ENCODE measurements at places on chromosomes 2 and 18.

- DNase-seq, result no peak
These were observed 89.9 kb downstream of the MAPK4 start for GRCh38 chr18:50649821-50650220.

GRCh38 chr2:240480834-240481623, 45.6 kb downstream of the GPC1 start:
- peak; percentile 2 for DNase-seq

GRCh38 chr2:10962004-10962403, 50.3 kb downstream of the KCNF1 start:
- no peak for DNase-seq

- DNase-seq, result no peak
These were observed 27.8 kb upstream of the TRIB2 start for GRCh38 chr2:12688893-12689292.

DNA sequence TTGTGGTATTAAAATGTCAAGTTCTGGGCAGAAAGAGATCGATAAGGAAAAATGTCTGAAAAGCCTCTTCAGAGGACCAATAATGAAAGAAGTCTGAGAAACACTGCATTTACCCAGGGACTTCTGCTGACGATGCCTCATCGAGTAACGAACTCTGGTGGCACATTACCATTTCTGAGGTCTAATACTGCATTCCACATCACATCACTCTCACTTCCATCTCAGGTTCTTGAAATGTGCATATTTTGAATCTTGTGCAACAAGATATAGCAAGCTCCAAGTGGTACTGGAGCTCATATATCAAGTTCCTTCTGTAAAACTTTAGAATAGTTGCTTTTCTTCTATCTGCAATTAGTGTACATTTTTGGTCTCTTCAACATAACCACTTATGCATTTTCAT, 619.1 kb upstream of the DDX18 start:
- no peak for DNase-seq

- no peak for DNase-seq
These were observed 20.3 kb upstream of the KCNK3 start for GRCh38 chr2:26672112-26672817.

- peak; percentile 14 for DNase-seq
These were observed 676 bp downstream of the ACTR2 start for GRCh38 chr2:65228263-65228750.

- DNase-seq, result no peak
These were observed 809.2 kb upstream of the SOX11 start for GRCh38 chr2:4882941-4883340.

- DNase-seq, result no peak
These were observed 695.4 kb upstream of the ID2 start for GRCh38 chr2:7986431-7986830.

GRCh38 chr18:24071779-24072178, 57.2 kb downstream of the TTC39C start:
- no peak for DNase-seq

GRCh38 chr2:205727174-205727573, 44.9 kb downstream of the NRP2 start:
- DNase-seq, result no peak

DNA sequence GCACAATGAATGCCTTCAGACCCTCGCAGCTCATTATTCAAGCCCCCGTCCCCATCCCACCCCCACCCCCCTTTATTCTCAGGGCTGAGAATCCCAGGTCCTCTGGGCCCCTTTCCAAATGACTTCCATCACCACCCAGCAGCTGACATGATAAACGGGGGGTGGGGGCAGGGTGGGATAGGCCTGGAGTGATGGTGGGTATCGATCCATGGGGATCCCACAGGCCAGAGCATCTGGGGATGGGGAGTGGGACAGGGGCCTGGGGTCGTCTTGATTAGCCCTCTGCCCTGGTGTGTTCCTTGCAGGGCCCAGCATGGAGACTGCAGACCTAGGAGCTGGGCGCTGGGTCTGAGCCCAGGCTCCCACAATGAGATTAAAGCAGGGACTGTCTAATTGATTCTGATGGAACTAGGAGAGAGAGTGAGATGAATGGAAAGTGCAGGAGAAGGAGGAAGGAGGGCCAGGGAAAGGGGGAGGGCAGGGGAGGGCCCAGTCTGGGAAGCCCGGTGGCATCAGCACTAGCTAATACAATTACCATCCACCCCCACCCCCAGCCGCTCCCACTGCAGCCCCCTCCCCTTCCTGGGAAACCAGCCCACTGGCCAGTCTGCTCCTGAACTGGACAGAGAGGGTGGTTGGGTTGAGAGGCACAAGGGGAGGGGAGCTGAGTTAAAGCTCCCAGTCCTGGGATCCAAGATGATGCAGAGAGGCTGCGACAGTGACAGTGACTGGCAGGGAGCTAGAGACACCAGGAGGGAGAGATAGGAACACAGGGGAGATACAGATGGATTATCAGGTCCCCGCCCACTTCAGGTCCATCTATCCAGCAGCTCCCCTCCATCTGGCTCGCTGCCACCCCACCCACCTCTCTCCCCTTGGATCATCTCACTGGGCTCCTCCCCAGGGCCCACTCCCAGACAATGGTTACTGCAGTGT, 13.1 kb upstream of the TNS1 start:
- DNase-seq, result no peak

DNA sequence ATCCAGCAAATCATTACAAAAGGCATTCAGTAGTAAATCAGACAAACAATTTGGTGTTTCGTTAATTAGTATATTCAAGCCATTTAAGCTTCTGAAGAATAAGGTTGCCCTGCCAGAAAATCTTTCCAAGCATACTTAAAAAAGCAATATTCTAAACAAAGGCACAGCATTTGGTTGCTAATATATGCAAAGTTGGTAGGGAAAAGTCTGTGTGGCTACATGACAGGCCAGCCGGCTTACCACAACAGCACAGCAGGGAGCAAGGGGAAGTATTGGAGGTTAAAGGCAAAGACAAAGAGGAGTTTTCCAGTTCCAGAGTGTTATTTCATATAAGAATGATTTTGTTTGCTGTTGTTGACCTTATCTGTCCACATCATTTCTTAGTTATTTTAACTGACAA, 282.3 kb downstream of the MBD5 start:
- DNase-seq, result no peak

GRCh38 chr2:170098626-170099312, 79.2 kb upstream of the MYO3B start:
- DNase-seq, result no peak

GRCh38 chr2:157857881-157858280, 18.2 kb downstream of the ACVR1 start:
- DNase-seq, result no peak

GRCh38 chr18:50724751-50725151, 95.1 kb downstream of the MRO start:
- DNase-seq, result no peak

DNA sequence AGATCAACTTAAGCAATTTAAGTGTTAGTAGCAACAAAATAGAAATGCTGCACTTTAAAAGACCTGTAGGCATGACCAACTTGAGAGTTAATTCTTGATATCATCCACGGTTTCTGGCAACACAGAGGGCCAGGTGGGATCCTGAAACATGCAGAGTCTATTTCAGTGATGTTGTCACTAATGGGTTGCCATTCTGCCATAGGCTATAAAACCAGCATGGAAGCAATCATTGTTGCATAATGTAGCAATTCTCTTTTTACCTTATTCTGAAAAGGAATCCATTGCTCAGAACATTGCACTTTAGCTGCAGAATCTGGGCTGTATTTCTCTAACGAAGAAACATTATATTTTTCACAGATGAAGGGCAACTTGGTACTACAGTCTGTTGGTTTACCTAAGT, 53.9 kb upstream of the CD302 start:
- DNase-seq, result no peak

DNA sequence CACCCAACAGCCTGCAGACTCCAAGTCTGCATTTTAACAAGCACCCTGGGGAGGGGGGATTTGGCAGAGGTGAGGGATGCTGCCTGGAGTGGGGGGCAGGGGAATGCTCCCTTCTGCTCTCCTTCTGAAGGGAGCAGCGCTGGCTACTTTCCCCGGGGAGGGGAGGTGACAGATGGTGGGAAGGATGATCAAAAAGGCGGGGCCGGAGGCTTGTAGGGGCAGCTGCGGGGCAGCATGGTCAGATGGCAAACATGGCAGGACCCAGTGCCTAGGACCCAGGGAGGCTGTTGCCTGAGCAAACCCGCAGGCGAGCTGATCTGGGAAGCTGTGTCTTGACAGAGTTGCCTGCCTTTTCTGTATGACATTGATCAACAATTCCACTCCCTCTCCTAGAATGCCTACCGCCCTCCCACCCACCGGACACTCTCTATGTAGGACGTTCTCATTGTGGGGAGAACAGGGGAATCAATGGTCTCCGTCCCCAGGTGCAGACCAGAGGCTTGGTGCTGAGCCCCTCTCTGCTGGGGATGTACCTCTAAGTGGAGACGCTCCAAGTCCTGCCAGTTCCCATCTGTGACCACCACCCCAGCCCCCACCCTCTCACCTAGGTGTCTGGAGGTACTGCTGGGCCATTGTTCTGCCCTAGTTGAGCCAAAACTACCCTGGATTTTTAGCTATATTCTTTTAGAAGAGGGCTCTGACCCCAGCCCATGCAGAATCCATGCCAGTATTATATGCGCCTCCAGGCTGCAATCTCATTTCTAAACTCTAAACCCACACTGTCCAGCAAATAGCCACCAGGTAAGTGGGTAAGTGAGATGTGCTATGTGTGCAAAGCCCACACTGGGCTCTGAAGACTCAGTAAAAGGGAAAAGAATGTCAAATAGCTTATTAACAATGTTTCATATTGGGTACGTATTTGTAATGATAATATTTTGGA, 89.7 kb upstream of the SEC11C start:
- no peak for DNase-seq

- no peak for DNase-seq
These were observed 6.9 kb upstream of the MGAT4A start for GRCh38 chr2:98737848-98738247.

- DNase-seq, result no peak
These were observed 217.1 kb downstream of the AGAP1 start for GRCh38 chr2:235710933-235711332.

GRCh38 chr2:145861940-145862339, 1342.0 kb upstream of the ZEB2 start:
- DNase-seq, result no peak

DNA sequence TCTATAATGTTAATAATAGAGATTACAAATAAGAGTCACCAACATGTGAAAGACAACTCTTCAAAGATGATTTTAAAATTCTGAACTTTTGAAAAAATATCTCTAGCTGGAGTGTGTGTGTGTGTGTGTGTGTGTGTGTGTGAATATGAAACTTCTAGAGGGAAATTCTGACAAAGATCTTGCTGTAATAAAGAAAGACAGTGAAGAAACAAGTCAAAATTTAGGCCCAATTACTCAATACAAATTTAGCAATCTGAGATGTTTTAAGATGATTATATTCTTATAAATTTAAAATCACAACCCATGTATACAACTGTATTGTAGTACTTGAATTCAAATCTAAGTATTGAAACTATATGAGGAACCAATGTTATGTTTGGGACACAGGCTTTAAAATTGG, 57.2 kb upstream of the UGP2 start:
- DNase-seq, result no peak

- peak; percentile 6 for DNase-seq
These were observed 175.5 kb downstream of the AGAP1 start for GRCh38 chr2:235669269-235669831.

DNA sequence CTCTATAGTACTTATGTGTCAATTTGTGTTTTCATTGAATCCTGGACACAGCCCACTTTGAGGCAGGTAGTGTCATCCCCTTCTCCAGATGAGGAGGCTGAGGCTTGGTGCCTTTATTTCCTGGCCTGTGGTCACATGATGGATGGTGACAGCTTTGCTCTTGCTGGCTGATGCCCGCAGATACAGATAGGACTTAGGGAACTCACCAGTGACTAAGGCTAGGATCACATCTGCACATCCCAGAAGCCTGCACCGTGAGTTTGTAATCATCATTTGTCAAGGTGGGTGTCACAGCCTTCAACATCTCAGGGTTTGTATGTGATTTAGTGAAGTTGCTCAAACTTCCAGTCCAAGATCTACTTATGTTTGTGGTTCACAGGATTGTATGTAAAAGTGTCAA, 295.1 kb upstream of the RAB12 start:
- DNase-seq, result no peak

DNA sequence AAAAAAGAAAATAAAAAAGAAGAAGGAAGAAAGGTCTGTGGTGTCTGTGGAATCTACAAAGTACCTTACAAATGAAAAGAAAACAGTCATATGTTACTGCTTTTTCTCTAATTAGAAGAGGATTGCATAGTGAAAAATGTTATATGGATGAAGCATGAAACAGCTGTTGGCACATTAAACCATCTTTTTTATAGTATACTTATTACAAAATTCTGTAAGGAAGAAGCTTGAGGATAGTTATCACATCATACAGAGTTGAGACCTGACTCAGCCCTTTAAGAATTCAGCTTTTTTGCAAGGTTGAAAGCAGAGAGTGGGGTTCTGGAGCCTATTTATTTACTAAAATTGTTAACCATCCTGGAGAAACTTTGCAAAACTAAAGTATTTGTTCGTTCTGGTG, 222.7 kb downstream of the PHLPP1 start:
- DNase-seq, result no peak

DNA sequence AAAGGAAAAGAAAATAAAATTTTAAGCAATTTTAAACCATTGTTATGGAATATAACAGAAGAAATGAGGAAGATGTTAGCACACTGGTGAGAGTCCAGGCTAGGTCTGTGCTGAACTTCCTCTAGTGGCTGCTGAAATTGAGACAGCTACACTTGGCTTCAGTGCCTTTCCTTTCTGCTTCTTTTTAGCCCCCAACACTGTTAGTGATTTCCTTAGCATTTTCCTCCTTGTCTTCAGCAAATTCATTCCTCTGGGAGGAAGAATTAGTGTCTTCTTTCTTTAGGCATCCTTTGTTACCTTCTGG, 47.6 kb downstream of the ITGAV start:
- no peak for DNase-seq

DNA sequence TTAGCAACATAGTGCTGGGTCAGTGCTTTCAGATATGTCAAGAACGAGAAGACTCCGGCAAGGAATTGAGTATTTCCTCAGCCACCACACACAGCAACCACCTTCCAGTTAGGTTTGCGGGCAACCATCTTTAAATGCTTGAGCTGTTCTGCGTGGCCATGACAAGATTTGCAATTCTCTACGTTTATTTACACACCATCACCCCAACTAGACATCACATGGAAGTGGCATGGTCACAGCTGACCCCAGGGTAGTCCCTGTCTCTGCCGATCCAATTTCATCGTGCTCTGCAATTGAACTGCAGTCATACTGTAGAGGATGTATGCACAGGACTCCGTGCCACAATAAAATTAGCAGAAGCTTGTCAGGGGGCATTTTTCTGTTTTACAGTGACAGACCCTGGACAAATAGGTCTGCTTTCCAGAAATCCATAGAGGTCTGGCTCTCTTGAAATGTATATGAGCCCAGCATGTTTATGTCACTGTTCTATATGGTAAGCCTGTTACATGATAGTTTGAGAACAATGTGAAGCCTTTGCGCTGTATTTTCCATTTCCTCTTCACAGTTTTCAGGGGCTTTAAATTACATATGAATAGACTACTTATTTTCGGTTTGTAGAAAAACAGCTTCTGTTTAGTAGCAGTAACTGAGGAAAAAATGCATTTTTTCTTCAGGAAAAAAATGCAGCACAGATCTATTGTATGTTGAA, 605.2 kb downstream of the NR4A2 start:
- DNase-seq, result no peak

DNA sequence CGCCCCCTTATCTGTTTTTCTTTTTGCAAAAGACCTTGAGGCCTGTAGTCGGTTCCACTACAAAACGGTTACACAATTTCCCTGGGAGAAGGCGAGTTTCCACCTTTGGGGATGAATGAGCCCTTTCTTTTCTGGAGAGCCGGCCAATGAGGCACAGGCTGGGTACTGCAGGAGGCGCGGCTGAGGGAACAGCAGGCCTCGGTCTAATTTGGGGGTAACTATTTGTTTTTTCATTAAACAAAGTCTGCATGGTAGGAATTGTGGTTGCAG, 129.2 kb downstream of the MYCN start:
- no peak for DNase-seq

- no peak for DNase-seq
These were observed 199.4 kb downstream of the NYAP2 start for GRCh38 chr2:225598897-225599296.

All from stimulated activated CD4-positive, alpha-beta T cell treated with anti-CD3 and anti-CD28 coated beads, Interleukin-4, amount 100 ng/mL, for 24 hours (primary cell).